Cortex of kidney (tissue), 1 donor: ENCODE measurements at places on chromosomes 2 and 18.

- DNase-seq, result no peak
Measured at GRCh38 chr2:3670941-3671340, 12.9 kb downstream of the ALLC start.

GRCh38 chr2:150522269-150522668 lies 34.8 kb upstream of the RND3 start:
- DNase-seq, result no peak

- DNase-seq, result no peak
Measured at GRCh38 chr18:13577091-13577697, 149.2 kb downstream of the FAM210A start.

DNA sequence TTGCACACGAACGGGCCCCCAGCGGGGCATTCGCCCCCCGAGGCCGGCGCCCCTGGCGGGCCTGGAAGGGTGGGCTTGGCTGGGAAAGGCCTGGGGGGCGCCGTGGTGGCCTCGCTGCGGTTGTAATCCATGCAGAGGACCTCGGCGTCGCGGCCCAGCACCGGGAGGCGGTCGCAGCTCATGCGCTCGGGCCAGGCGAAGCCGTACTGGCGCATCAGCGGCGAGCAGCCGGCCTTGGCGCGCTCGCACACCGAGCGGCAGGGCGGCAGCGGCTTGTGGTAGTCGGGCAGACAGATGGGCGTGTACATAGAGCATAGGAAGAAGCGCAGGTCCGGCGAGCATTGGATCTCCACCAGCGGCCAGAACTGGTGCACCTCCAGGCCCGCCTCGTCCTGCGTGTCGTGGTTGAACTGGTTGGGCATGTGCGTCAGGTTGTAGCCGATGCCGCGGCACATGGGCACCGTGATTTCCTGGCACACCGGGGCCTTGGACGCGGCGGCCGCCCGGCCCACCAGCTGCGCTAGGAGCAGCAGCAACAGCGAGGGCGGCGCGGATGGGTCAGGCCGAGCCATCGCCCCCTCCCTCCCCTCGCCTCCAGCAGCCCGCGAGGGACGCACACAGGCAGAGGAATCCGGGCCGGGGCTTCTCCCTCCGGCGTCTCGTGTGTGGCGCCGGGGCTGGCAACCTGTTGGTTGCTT lies 1.4 kb downstream of the FZD5 start:
- DNase-seq, result no peak
